ENCODE measurements at places on chromosomes 5 and 9.

DNA sequence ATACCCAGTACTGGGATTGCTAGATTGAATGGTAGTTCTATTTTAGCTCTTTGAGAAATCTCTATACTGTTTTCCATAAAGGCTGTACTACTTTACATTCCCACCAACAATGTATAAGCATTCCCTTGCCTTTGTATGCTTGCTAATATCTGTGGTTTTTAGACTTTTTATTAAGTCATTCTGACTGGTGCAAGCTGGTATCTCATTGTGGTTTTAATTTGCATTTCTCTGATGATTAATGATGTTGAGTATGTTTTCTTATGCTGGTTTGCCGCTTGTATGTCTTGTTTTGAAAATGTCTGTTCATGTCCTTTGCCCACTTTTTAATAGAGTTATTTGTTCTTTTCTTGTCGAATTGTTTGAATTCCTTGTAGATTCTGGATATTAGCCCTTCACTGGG, 512.7 kb upstream of the PAPPA start:
- H3K27me3 ChIP-seq = no peaks in the 10 kb centered on the region
- no peak overlapping the region for H3K27ac ChIP-seq
- no peaks in the 10 kb centered on the region for H3K36me3 ChIP-seq
- H3K4me3 ChIP-seq = no peak overlapping the region
- H3K4me1 ChIP-seq = no peaks in the 10 kb centered on the region

DNA sequence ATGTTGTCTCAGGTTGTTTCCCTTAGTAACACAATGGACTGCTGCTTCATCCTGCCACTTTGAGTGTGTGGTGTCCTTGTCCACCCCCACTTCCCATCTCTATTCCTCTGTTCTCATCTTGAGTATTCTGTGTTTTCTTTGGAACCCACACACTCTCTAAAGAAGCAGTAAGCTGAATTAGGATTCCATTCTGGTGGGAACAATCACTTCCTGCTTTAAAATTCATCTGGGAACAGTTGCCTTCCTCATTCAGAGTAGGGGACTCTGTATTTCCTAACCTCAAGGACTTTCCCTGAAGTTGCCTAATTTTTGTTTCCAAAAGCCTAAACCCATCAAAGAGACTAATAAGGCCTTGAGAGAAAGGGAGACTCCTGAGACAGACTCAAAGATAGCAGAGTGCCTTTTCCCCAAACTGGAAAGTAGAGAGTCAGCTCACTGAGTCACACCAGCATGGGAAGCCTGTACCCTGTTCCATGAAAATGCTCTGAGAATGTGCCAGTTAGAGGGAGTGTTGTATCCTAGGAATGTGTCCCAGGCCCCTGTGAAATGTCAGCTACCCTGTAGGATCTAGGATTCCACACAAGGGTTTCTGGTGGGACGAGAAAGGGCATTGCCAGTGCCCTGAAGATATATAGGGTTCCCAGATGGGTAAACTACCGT, 63.6 kb downstream of the CCDC192 start:
- H3K36me3 ChIP-seq = no peaks in the 10 kb centered on the region
- no peaks in the 10 kb centered on the region for H3K4me1 ChIP-seq
- H3K27me3 ChIP-seq = no peaks in the 10 kb centered on the region
- H3K4me3 ChIP-seq = no peak overlapping the region

DNA sequence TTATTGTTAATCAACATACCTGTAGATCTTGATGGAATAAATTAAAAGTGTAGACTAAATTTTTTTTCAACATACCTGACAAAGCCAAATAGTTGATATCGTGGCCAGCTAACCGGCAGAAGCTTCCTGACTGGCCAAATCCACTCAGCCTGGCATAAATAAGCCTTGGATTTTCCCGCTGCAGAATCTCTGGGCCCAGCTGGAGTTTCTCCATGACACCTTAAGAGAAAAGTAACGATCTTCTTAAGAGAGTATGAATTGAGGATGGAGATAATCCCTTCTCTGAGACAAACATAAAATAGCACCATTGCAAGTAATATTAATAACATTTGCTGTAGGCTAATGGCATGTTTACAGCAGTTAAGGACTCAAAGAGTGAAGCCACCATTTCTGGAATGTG, 2.2 kb downstream of the AMACR start:
- DNase-seq = no peak
- H3K4me3 ChIP-seq = no peak overlapping the region
- H3K36me3 ChIP-seq = peaks cover 10% of the 10 kb centered on the region
- H3K4me1 ChIP-seq = peaks cover 16% of the 10 kb centered on the region
- H3K27ac ChIP-seq = no peak overlapping the region
- no peaks in the 10 kb centered on the region for H3K27me3 ChIP-seq

DNA sequence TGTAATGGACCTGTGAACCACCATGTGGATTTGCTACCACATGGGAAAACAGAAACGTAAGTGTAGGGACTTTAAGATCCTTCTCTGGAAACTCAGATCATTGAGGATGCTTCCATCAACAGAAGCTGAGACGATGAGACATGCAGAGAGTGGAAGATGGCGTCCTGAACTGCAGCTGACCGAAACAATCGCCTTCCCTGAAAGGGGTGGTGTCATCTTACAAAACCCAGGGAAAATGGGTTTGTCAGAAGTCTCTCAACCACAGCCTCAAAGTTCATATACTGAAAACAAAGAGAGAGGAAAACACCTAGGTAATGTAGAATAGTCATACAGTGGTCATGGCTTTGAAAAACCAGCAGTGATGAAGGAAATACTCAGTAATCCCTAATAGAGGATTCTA, 6.6 kb upstream of the PTPN3 start:
- peaks cover 40% of the 10 kb centered on the region for H3K27me3 ChIP-seq
- no peak overlapping the region for H3K27ac ChIP-seq
- H3K4me3 ChIP-seq = no peak overlapping the region
- no peaks in the 10 kb centered on the region for H3K4me1 ChIP-seq

- H3K4me1 ChIP-seq = peaks cover 37% of the 10 kb centered on the region
- no peaks in the 10 kb centered on the region for H3K27me3 ChIP-seq
- no peak overlapping the region for H3K27ac ChIP-seq
- H3K4me3 ChIP-seq = no peak overlapping the region
- DNase-seq = no peak
Measured at GRCh38 chr5:177434437-177434836, 8.0 kb downstream of the GRK6 start.

DNA sequence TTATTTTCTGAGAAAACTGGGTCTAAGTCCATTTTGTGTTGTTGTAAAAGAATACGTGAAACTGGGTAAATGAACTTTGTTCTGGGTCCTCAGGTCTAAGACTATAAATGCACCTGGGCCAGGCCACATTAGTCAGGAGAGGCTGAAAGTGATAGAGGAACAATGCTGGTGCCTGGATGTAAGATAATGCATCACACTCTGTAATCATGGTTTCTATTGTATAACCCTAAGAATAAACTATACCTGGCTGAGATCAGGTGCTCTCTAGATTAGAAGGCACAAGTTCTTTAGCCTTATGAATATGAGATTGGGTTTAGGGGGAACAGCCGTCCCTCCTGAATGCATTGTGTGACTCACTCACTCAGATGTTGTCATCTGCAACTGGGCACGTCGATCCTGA, 675.5 kb downstream of the HTR1A start:
- no peaks in the 10 kb centered on the region for H3K27me3 ChIP-seq
- H3K4me1 ChIP-seq = no peaks in the 10 kb centered on the region
- no peak overlapping the region for H3K4me3 ChIP-seq
- DNase-seq = no peak
- no peak overlapping the region for H3K27ac ChIP-seq

- DNase-seq = no peak
- no peaks in the 10 kb centered on the region for H3K27me3 ChIP-seq
- H3K36me3 ChIP-seq = no peaks in the 10 kb centered on the region
- no peak overlapping the region for H3K4me3 ChIP-seq
Measured at GRCh38 chr5:125011947-125012346, 265.5 kb upstream of the ZNF608 start.

DNA sequence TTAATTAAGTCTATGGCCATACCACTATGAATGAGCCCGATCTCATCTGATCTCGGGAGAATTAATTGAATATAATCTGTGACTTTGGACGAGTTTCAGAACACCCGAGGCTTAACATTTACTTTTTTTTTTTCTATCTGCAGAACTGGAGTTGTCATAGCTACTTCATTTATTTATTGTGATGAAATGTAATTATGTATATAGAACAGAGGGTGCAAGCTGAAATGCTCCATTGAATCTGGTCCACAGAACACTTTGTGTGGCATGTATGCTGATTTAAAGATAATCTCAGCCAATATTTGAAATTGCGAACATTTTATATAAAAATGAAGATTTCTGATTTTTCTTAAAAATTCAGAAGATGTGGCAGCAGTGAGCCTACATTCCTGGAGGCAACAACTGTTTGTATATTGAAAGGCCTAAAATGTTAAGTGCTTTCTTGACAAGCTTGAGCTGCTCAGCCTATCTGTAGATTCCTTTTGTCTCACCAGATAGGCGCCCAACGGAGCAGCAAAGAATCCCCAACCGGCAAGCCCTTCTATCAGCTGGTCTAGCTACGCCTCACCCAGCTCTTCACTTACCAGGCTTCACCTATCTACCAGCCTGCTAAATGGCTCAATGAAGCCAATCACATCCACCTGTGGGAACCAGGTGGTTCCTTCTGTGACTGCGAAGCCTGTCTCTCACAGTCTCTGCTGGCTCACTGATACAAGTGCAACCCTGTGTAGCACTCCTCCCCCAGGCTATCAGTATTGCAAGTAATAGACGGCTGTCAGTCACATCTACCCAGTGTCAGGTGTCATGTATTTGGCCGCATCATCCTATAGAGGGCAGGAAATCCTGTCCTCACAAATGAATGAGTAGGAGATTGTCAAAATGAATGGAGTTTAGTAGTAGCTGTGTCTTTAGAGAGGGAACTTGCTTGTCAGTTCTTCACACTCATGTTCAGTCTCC, 170.6 kb upstream of the MRPS30 start:
- no peak overlapping the region for H3K4me3 ChIP-seq
- DNase-seq = no peak
- H3K27me3 ChIP-seq = no peaks in the 10 kb centered on the region
- H3K4me1 ChIP-seq = no peaks in the 10 kb centered on the region
- H3K36me3 ChIP-seq = no peaks in the 10 kb centered on the region

DNA sequence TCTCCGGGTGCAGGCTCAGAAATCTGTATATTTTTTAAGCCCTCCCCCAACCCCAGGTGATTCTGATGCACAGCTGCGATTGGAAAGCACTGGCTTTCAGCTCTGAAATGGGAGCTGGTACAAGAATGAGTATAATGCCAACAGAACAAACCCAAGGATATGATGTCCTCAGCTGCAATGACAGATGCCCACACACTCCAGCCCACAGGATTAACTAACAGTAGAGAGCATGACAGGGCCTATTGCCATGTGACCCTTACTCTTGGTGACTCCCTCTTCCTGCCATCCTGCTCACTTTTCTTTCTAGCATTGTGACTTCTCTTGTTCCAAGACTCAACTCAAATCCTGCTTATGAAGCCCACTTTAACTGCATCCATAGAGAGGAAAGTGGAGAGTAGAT, 174.5 kb downstream of the FGF18 start:
- no peak for DNase-seq
- no peak overlapping the region for H3K27ac ChIP-seq
- no peaks in the 10 kb centered on the region for H3K36me3 ChIP-seq
- no peaks in the 10 kb centered on the region for H3K27me3 ChIP-seq

- H3K27me3 ChIP-seq = no peaks in the 10 kb centered on the region
- no peak overlapping the region for H3K4me3 ChIP-seq
- H3K27ac ChIP-seq = no peak overlapping the region
Measured at GRCh38 chr9:89845862-89846261, 241.1 kb downstream of the GADD45G start.

DNA sequence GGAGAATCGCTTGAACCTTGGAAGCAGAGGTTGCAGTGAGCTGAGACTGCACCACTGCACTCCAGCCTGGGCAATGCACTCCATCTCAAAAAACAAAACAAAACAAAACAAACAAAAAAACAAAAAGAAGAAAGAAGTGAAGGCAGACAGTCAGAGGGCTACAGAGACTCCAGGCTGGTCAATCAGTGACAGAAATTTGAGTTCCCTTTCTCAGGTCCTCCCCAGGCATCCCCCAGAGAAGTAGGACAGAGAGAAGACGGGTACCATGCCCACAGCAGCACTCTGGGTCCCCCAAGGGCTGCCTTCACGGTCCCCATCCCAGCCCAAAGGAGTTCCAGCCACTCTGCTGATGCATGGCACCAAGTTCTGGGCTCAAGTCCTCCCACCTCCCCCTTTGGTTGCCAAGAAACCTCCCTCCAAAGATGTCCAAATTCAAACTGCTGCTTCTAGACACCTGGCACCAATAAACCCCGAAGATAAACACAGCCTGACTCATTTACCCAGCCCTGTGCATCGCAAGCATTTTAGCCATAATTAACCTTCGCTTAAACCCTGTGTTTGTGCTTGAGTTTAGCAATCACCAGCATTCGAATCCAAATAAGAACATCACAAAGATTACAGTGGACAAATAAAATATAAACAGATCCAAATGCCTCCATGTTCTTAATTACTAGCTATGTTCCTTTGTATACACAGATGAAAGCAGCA, 24.0 kb downstream of the SEMA4D start:
- H3K27me3 ChIP-seq = no peaks in the 10 kb centered on the region
- DNase-seq = no peak
- no peak overlapping the region for H3K27ac ChIP-seq
- H3K36me3 ChIP-seq = peaks cover 20% of the 10 kb centered on the region

GRCh38 chr5:123297866-123298265, 125.3 kb downstream of the CEP120 start:
- no peak for DNase-seq
- H3K4me3 ChIP-seq = no peak overlapping the region
- no peaks in the 10 kb centered on the region for H3K27me3 ChIP-seq
- H3K4me1 ChIP-seq = no peaks in the 10 kb centered on the region
- H3K27ac ChIP-seq = no peak overlapping the region
- no peaks in the 10 kb centered on the region for H3K36me3 ChIP-seq

GRCh38 chr5:113578091-113578490, 64.6 kb downstream of the YTHDC2 start:
- peaks cover 68% of the 10 kb centered on the region for H3K36me3 ChIP-seq
- H3K4me1 ChIP-seq = no peaks in the 10 kb centered on the region
- no peak overlapping the region for H3K4me3 ChIP-seq
- no peak overlapping the region for H3K27ac ChIP-seq

- no peaks in the 10 kb centered on the region for H3K27me3 ChIP-seq
- DNase-seq = no peak
- no peaks in the 10 kb centered on the region for H3K36me3 ChIP-seq
- no peak overlapping the region for H3K27ac ChIP-seq
- H3K4me1 ChIP-seq = no peaks in the 10 kb centered on the region
- H3K4me3 ChIP-seq = no peak overlapping the region
Measured at GRCh38 chr9:68747043-68747533, 42.0 kb downstream of the PIP5K1B start.

DNA sequence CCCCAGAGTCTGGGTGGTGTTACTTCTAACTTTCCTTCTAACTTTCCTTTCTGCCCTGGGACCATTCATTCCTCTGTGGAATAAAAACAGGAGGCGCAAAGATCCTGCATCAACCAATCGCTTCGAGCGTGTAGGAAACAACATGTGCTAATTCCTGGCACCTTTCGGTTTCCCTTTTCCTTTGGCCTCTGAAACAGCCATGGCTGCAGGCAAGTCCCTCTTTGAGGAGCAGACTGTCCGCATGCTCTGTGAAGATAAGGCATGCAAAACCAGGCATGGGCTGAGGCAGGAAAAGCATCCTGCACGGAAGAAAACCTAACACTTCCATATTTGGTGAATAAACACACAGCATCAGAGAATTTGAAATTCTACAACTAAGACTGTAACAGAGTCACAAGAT, 128.3 kb downstream of the HSD17B3 start:
- H3K4me3 ChIP-seq = no peak overlapping the region
- no peak for DNase-seq
- no peak overlapping the region for H3K27ac ChIP-seq
- no peaks in the 10 kb centered on the region for H3K4me1 ChIP-seq

Data from CD14-positive monocyte (primary cell).